ENCODE measurements at places on chromosomes 2 and 18. TPM values are rescaled to one million over a fixed set of nuclear protein-coding genes. Genes with fewer than 3 reads are reported as not detected.
A peak's percentile ranks its signal among the peaks of the same experiment; 100 is the strongest.

DNA sequence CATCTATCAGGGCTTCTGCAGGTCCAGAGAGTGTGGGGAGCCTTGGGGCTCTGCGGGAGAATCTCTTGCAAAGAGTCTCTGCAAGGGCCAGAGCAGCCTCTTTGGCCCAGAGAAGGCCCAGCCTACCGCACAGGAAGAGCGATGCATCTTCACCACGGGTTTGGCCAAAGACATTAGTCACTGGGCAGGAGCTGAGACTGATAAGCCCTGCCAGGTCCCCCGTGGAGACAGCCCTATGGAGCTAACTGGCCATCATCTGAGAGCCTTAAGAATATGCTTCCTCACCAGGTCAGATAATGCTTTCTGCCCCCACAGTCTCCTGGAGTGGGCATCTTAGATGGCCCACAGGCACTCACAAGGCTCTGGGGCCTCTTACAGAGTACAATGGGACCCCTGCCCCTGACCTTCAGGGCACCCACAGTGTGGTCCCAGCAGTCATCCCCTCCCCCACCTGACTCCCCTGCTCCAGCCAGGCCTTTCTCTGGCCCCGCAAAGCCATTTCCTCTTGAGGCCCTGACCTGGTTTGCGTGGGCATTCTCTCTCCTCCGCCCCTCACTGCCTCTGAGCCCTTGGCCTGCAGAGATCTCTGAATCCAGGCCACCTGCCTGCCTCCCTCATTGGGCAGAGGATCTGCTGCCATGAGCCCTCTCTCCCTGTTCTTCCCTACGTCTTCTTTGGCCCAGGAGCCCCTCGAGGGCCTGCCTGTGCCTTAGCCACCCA lies 31.9 kb upstream of the MAPRE3 start:
- H3K36me3 ChIP-seq = no peaks in the 10 kb centered on the region
- peaks cover 17% of the 10 kb centered on the region for H3K27me3 ChIP-seq
- no peak overlapping the region for H3K27ac ChIP-seq
- H3K4me1 ChIP-seq = no peaks in the 10 kb centered on the region
- no peak overlapping the region for H3K4me3 ChIP-seq

- H3K27me3 ChIP-seq = no peaks in the 10 kb centered on the region
- DNase-seq = no peak
- H3K36me3 ChIP-seq = peaks cover 4% of the 10 kb centered on the region
- no peak overlapping the region for H3K4me3 ChIP-seq
These were observed 56.0 kb downstream of the NBEAL1 start for GRCh38 chr2:203070701-203071100.

The ZC3H8 gene
- 7.5 TPM for total RNA-seq

DNA sequence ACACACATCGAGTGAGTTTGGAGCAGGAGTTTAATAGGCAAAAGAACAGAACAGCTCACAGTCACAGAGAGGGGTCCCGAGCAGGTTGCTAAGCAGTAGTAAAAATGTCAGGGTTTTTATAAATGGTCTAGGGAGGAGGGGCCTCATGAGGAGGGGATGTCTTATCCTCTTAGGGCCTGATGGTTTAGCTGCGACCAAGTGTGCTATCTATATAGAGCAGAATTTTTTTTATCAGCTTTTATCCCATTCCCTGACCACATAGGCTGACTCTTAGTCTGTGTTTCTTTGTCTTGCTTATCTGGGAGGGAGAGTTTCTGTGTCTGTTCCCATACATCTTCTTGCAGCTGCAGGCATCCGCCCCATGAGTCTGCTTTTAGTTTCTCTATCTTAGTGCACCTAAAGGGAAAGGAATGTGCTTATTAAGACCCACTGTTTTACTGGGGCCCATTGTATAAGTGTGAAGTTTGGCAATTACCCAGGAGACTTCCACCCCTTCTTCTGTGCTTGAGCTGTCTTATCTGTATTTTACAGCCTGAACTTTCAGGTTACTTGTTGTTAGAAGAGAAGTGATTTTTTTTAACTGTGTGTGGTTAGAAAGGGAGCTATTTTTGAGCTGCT lies 30.4 kb upstream of the GMCL1 start:
- peaks cover 20% of the 10 kb centered on the region for H3K4me1 ChIP-seq
- peak overlapping the region; percentile 89 for H3K27ac ChIP-seq
- H3K4me3 ChIP-seq = peak overlapping the region; percentile 62
- DNase-seq = peak; percentile 93

DNA sequence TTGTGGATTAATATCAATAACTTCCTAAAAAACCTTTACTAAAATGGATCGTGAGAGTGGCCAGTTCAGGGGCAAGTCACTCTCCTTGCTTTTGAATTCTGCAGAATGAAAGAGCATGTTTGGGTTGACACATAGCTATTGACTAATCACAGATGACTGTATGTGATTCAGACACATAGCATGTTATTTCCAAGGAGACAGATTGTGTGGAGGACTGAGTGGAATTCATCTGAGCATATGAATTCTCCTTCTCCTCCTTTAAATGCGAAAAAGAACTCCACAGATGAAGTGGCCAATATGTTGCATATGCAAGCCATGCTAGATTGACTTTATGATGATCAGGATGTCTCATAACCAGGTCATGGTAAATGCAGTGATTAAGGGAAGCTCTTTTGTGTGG lies 249.4 kb upstream of the FAM98A start:
- H3K27me3 ChIP-seq = no peaks in the 10 kb centered on the region
- peak; percentile 70 for DNase-seq
- H3K36me3 ChIP-seq = no peaks in the 10 kb centered on the region
- H3K27ac ChIP-seq = peak overlapping the region; percentile 73
- no peak overlapping the region for H3K4me3 ChIP-seq

The TACR1 gene
- total RNA-seq = not detected

The PRSS56 gene
- total RNA-seq = not detected

The ANKZF1 gene
- 43.8 TPM for total RNA-seq

GRCh38 chr2:120594856-120595685 lies 140.6 kb upstream of the GLI2 start:
- no peak overlapping the region for H3K27ac ChIP-seq
- H3K4me1 ChIP-seq = peaks cover 15% of the 10 kb centered on the region
- DNase-seq = no peak
- peaks cover 2% of the 10 kb centered on the region for H3K27me3 ChIP-seq
- no peaks in the 10 kb centered on the region for H3K36me3 ChIP-seq

The GPR55 gene
- 0.12 TPM for total RNA-seq

The TLK1 gene
- total RNA-seq = 50.2 TPM

The FAM237A gene
- not detected for total RNA-seq

- no peaks in the 10 kb centered on the region for H3K27me3 ChIP-seq
- no peaks in the 10 kb centered on the region for H3K36me3 ChIP-seq
- H3K4me1 ChIP-seq = peaks cover 20% of the 10 kb centered on the region
These were observed 1.0 kb downstream of the RTN4 start for GRCh38 chr2:55049043-55049820.

DNA sequence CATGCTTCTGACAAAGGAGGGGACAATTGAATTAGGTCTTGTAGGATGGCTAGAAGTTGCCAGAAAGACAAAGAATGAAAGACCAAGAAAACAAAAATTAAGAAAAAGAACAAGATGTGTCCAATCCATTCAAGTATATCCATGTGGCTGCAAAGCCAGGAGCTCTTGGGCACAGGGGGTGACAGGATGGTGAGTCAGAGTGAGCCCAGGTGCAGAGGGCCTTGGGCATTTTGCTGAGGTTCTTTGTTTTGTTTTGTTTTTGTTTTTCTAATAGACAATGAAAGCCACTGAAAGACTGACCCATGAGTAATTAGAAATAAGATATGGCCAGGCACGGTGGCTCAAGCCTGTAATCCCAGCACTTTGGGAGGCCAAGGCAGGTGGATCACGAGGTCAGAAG lies 104.6 kb upstream of the KLHL29 start:
- no peaks in the 10 kb centered on the region for H3K36me3 ChIP-seq
- no peak for DNase-seq
- H3K27me3 ChIP-seq = no peaks in the 10 kb centered on the region
- no peaks in the 10 kb centered on the region for H3K4me1 ChIP-seq

DNA sequence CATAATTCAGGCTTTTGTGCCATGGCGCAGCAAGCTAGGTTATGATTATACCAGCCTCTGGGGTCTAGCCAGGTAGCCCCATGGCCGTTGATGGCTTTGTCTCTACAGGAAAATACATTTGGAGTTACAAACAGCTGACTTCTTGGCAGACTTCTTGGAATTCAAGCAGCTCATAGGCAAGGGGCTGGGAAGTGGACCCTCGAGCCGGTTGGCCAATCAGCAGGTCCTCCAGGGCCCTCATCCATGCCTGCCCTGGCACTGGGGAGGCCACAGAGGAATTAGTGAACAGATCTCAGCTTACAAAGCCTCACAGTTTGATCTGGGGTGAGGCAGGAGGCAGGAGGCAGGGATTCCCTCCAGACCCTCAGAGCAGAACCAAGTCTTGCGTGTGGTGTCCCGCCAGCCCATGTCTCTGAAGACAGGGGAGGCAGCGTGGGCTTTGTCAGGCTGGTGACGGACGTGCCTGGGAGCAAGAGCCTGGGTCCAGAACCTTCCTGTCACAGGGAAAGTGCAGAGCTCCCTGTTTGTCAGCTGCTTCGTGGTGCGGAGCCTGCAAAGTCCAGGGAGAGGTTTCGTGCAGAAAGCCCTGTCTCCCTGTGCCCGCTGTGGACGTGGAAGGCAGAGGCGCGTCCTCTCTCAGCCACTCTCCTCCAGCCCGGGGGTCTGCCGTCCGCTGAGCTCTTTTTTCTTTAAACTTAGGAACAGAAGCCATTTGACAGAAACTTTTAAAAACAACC lies 131.7 kb downstream of the KLHL29 start:
- no peak overlapping the region for H3K27ac ChIP-seq
- H3K4me3 ChIP-seq = no peak overlapping the region
- H3K27me3 ChIP-seq = peaks cover 9% of the 10 kb centered on the region

The ZEB2 gene
- 84.9 TPM for total RNA-seq

The SP140L gene
- total RNA-seq = 32.2 TPM

The CNTNAP5 gene
- total RNA-seq = 0.30 TPM

- H3K4me1 ChIP-seq = peaks cover 32% of the 10 kb centered on the region
- no peak overlapping the region for H3K27ac ChIP-seq
- no peaks in the 10 kb centered on the region for H3K27me3 ChIP-seq
- no peak for DNase-seq
- no peaks in the 10 kb centered on the region for H3K36me3 ChIP-seq
- H3K4me3 ChIP-seq = no peak overlapping the region
These were observed 160.8 kb downstream of the PHLPP1 start for GRCh38 chr18:62876111-62876510.

The KATNAL2 gene
- 3.0 TPM for total RNA-seq

DNA sequence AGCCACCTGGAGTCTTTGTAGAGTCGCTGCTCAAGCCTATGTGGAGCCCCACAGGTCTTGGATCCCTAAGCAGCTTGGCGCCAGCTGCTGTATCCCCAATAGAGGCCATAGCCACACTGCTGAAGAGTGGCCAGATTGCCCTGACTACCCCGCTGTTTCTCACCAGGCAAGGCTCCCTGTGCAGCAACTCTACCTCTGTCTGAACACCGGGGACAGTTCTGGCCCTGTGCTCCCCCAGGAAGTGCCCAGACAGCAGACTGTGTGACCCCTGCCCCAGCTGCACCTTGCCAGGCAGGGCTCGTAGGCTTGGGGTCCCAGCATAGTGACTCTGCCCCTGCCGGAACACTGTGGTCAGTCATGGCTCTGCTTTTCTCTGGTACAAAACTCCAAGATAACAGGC lies 53.5 kb upstream of the GALNT13 start:
- H3K27ac ChIP-seq = no peak overlapping the region
- H3K27me3 ChIP-seq = no peaks in the 10 kb centered on the region
- no peaks in the 10 kb centered on the region for H3K4me1 ChIP-seq

DNA sequence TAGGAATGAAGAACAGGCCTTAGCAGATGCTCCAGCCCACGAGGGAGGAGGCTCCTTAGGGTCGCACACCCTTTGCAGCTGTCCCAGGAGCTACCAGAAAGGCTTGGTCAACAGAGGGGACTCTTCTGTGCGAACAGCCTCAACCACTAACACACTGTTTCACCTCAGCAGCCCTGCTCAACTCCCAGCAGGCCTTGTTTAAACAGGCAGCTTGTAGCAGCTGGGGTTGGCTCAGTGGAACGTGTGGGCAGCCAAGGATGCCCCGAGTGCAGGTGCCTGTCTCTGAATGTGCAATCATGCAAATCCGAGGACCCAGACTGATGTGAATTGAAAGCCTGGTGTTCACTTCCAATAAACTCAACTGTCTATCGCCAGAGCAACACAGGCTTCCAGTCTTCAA lies 88.7 kb upstream of the CXCR4 start:
- no peaks in the 10 kb centered on the region for H3K36me3 ChIP-seq
- H3K4me3 ChIP-seq = no peak overlapping the region
- no peak overlapping the region for H3K27ac ChIP-seq
- no peak for DNase-seq

DNA sequence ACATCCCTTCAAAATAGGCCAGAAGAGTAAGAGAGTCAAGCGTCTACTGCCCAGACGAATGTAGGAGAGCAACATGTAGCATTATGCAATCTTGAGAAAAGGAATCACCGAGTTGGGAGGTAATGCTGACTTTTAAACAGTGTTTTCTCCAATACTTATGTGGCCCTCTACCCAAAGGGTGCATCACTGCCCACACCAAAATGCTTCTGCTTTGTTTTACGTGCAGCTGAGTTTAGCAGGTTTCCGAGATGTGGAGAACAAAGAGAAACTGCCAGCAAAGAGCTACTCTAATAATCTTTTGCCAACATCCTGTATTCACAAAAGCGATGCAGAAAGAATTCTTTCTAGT lies 63.4 kb upstream of the ZEB2 start:
- no peak overlapping the region for H3K27ac ChIP-seq
- no peak overlapping the region for H3K4me3 ChIP-seq
- DNase-seq = no peak
- no peaks in the 10 kb centered on the region for H3K27me3 ChIP-seq

- H3K36me3 ChIP-seq = no peaks in the 10 kb centered on the region
- H3K27me3 ChIP-seq = no peaks in the 10 kb centered on the region
- H3K27ac ChIP-seq = no peak overlapping the region
- H3K4me3 ChIP-seq = no peak overlapping the region
These were observed 159.5 kb downstream of the NYAP2 start for GRCh38 chr2:225559072-225559415.

Measured in astrocyte (in vitro differentiated cells and primary cell).